ENCODE measurements at places on chromosomes 4 and X.
A peak's percentile ranks its signal among the peaks of the same experiment; 100 is the strongest.

DNA sequence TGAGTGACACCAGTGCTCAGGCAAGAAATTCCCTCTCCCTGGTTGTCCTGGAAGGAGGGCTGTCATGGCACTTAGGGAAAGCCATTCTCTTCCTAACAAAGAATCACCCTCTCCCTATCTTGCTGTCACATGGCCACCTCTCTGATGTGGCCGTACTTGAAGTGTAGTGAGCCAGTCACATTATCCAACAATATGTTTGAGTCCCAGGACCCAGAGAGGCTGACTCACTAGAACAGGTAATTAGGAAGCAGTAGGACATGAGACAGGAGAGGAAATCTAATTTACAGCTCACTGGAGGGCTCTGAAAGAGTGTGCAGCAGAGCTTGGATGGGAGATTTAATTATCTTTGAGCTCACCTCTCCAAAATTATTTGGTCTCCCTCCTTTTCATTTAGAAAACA, 299.1 kb downstream of the ARHGAP24 start:
- DNase-seq = no peak

DNA sequence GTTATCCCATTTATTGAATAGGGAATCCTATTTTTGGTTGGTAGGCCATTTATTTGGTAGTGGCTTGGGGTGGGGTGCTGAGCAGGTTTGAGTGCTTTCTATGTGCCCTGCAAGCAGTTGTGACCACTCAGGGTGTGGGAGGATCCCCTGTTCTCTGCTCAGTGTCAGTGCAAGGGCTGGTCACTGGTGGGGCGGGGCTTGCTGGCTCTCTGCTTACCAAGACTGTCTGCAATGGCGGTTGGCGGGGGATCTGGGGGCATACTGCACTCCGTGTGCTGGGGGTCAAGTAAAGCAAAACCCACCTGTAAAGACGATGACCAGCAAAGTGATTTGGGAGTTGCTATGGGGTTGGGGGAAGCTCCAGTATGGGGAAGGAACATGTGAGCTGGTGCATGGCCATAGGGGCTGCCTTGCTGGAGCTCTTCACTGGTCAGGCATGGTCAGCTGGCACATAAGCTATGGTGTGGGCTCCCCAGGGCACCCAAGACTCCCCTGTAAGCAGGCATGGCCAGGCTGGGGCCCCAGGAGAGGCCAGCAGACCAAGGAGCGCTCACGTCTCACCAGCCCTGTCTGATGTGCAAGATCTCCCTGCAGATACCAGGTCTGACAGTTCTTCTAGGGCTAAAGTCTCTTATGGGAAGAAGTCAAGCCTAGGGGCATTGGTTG, 83.0 kb upstream of the GRXCR1 start:
- DNase-seq = no peak

DNA sequence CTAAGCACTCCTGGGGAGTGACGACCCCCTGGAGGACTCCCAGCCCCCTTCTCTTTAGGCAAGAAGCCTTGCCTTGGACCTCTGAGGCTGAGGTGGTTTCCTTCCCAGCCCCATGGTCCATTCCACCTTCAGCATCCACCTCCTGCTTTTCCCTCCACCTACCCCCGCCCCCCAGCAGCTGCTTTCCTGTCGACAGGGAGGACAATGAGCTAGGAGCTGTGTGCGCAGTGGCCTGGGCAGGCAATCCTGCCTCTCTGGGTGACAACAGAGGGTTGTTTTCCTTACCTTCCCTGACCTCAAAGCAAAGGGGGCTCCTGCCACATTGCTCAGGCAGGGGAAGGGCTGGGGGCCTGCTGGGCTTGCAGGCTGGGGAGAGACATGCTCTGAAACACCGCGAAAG, 123.5 kb downstream of the BCOR start:
- no peak for DNase-seq

- no peak for DNase-seq
Measured at GRCh38 chr4:114286262-114286810, 306.9 kb upstream of the ARSJ start.

DNA sequence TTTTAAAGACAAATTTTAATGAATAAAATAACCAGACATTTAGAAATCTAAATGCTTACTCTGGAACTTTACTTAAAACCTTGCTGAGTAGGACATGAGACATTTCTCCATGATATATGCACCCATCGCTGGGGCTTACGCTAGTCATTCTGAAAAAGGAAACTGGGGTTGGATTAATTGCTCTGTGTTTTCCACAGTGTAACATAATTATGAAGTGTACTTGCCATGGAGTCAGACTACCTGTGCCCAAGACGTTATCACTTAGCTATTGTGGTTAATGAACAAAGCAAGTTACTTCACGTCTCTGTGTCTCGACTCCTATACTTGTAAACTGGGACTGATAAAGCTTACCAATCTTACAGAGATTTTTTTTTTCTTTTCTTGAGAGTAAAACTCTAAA, 47.8 kb downstream of the SHISA3 start:
- DNase-seq = no peak

DNA sequence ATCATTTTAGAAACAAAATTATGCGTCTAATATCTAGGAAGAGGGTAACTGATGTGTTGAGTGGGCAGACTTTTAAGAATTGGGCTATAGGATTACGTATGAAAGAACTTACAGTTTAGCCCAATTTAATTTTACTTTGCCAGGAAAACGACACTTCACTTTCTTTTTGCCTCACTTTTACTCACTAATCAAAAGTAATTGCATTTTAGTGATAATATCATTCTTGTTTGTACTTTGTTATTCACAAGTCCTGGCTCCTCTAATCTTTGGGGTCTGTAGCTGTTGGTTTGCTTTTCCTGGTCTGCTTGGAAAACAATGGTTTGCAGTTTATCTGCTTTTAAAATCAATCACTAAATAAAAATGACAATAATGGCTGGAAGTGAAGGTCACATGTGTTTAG, 2.9 kb upstream of the ARX start:
- DNase-seq = no peak

GRCh38 chrX:129781134-129781672, 1.5 kb downstream of the SASH3 start:
- DNase-seq = peak; percentile 91

GRCh38 chrX:103423955-103424638, 47.8 kb downstream of the BEX3 start:
- no peak for DNase-seq

DNA sequence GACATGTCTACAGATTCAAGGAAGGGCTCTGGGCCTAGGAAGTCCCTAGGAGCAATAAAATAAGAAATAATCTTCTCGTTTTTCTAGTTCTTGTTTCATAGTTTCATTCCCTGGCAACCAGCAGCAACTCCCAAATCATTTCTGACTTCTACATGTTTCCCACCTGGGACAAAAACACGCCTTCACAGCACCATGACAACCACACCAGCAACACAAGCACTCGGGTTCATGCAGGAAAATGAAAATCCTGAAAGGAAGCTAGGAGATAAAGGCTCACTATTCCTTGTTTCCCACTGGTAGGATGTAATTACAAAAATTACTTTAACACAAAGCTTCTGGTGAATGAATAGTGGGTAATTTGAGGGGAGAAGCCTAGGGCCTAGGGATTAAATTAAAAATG, 158.9 kb downstream of the ADAMTS3 start:
- DNase-seq = no peak

DNA sequence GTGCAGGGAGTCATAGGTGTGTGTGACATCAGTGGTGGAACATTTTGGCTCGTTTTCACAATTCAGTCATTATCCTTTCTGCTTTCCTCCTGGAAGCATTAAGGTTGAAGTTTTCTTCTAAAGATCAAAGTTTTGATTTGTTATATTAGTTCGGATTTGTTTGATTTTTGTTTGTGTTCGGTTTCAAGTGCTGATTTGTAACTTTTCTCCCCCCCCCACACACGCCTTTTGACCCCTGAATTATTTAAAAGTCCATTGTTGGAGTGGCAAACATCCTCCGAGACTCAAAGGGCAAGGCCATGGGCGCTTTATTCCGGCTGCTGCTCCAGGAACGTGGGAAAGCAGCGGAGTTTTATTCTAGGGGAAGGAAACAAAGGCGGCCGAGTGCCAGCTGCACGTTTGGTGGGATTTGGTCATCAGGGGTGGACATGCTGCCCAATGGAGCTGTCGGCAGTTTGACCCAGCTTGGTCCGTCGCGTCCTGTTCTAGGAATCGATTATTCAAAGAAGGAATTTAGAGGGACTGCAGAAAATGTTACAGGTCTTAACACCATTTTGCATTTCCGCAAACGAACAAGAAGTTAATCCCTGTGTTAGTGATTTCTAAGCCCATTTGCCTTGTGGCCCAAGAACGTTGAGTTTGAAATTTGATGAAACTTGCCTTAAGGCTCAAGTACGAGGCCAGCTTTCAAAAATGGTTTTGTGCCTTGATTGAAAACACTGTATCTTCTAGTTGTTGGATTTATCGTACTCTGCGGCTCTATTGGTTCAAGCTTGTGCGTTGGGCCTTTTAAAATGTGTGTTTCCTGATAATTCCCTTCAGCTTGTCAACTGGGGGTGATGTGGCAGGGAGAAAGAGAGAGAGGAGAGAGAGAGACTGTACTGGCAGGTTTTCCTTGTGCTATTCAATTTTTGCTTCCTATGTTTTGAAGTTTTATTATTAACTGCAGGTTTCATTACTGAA, 565 bp upstream of the ZNF41 start:
- no peak for DNase-seq

GRCh38 chr4:114318309-114318708, 280.3 kb upstream of the UGT8 start:
- no peak for DNase-seq

DNA sequence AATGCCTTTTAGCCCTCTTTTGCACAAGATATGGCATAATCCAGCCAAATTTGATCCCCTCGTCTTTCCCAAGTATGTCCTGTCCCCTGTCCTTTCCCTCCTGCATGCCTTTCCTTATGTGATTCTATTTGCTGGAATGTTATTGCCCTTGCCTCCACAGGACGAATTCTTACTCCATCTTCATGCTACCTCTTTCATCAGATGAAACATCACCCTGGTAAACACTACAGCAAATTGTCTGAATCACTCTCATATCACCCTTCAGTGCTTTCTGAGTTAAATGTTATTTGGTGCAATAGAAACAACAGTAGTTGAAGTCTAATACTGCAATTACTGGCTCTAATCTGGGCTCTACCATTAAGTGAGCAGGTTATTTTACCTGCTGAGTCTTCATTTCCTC, 52.2 kb upstream of the FAT1 start:
- DNase-seq = no peak

DNA sequence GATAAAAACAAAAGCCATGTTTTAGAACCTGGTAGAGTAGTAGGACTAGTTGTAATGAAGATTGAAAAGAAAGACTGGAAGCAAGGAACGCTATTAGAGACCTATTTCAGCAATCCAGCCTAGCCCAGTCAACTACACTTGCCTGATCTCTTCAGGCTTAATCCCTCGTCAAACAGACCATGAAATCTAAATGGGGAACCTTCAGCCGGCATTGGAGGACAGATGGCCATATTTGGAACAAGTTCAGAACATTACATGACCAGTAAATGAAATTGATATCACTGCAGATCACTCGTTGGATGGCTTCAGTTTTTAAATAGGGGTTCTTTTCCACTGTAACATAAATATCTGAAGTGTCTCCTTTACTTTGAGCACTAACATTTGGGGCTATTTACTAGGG, 84.8 kb upstream of the WDR44 start:
- no peak for DNase-seq

DNA sequence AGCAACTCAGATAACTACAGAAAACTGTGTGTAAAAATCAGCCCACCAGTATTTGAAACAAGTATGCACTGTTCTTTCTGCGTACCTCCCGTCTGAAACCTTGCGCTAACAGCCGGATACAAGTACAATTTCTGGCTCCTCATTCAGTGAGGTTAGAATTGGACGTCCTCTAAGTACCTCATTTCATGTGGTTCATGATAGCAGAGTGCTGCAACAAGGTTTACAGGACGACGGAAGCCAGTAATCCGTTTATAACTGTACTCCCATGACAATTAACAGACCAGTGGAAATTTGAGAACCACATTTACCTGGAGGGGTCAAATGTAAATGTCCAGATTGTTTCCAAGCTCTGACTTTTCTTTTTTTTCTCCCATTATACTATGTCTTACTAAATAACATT, 52.9 kb upstream of the TENM3 start:
- no peak for DNase-seq

DNA sequence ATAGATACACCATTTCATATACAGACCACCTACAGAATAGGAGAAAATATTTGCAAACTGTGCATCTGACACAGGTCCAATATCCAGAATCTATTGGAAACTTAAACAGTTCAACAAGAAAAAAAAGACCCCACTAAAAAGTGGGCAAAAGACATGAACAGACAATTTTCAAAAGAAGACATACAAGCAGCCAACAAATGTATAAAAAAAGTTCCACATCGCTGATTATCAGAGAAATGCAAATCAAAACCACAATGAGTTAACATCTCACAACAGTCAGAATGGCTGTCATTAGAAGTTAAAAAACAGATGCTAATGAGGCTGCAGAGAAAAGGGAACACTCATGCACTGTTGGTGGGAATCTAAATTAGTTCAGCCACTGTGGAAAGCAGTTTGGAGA, 36.8 kb downstream of the KIAA0232 start:
- no peak for DNase-seq

GRCh38 chr4:137427411-137427810, 104.9 kb downstream of the PCDH18 start:
- no peak for DNase-seq

- no peak for DNase-seq
Measured at GRCh38 chrX:93259029-93259428, 414.3 kb downstream of the NAP1L3 start.

DNA sequence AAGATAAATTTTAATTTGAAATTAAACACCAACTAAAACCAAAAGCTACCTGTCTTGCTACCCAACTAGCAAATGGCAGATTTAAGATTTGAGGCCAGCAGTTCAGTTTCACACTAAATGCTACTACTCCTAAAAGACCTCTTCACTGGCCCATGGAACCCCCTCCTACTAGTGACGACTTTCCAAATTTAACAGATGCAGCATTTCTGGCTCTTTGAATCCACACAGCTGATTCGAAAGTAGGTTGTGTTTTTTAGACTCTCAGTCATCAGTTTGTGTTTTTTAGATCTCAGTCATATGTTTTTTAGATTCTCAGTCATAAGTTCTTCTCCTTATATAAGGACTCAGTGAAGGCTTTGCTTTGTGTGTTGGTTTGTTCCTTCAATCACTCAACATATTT, 11.1 kb upstream of the CC2D2A start:
- DNase-seq = no peak

DNA sequence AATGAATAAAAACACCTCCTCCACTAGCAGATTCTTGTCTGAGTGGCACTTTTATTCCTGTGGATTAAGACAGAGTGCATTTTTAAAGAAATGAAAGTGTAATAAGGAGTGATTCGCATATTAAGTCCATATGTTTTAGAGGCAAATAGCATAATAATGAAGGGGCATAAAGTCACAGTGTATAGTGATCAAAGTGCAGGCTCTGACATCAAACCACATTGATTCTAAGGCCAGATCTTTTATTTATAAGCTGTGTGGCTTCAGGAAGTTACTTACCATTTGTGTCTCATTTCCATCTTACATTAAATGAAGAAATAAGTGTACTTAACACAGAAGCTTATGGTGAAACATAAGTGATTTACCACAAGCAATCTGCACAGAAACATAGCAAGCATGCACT, 332.8 kb downstream of the GASK1B start:
- no peak for DNase-seq

GRCh38 chr4:61246034-61246433, 45.9 kb downstream of the ADGRL3 start:
- DNase-seq = no peak

GRCh38 chr4:73021634-73022033, 47.9 kb downstream of the COX18 start:
- DNase-seq = no peak

GRCh38 chrX:8364369-8365141, 100.1 kb upstream of the VCX3B start:
- DNase-seq = no peak

GRCh38 chrX:106932492-106932923, 12.3 kb downstream of the CLDN2 start:
- DNase-seq = no peak

All from CD4-positive, alpha-beta T cell treated with Interferon gamma for 1 hour (primary cell).